ENCODE measurements at places on chromosomes 5 and 9. TPM values are rescaled to one million over a fixed set of nuclear protein-coding genes. Genes with fewer than 3 reads are reported as not detected.

GRCh38 chr9:136578915-136579649, 33.2 kb upstream of the NOTCH1 start:
- peaks cover 23% of the 10 kb centered on the region for H3K4me1 ChIP-seq
- no peaks in the 10 kb centered on the region for H3K36me3 ChIP-seq

- H3K4me3 ChIP-seq = no peak overlapping the region
- no peaks in the 10 kb centered on the region for H3K4me1 ChIP-seq
- H3K27ac ChIP-seq = no peak overlapping the region
- no peaks in the 10 kb centered on the region for H3K36me3 ChIP-seq
- no peak for DNase-seq
Measured at GRCh38 chr5:132540764-132541163, 2.6 kb downstream of the IL5 start.

DNA sequence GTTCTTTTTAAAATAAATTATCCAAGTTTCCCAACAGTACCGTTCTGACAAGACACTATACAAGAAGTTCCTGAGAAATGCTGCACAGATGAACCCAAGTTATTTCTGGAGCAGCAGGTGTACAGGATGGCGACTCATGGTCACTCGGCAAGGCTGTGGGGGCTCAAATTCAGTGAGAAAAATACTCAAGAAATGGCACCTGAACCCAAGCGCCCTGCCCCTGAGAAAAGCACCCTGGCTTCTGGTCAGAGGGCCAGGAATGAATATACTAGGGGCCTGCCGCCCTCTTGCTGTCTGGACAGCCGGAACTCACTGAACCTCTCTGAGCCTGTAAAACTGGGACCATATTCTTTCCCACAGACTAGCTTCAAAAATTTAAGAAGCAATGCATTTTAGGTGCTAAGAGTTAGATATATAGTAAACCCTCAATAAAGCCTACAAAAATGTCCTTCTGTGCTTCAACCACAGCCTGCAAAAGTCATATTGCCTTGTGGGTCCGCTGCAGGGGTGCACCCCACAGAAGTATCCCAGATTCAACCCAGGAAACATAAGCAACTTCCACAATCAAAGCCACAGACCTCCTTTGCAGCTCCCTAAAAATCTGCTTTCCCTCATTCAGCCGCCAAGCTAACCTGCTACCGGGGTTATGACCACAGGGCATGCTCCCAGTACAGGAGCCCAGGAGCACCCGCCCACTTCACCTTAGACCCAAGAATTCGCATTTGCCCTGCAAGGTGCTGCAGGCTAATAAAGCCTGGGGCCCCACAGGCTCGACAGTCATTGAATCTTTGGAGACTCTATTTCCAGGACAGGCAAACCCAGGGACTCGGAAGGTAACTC, 1.4 kb downstream of the RAPGEF1 start:
- no peaks in the 10 kb centered on the region for H3K27me3 ChIP-seq
- H3K4me1 ChIP-seq = peaks cover 51% of the 10 kb centered on the region
- H3K36me3 ChIP-seq = peaks cover 5% of the 10 kb centered on the region
- H3K27ac ChIP-seq = peak overlapping the region; percentile 69
- H3K4me3 ChIP-seq = peak overlapping the region; percentile 69
- no peak for DNase-seq

The DCAF12 gene
- total RNA-seq = 18.2 TPM

GRCh38 chr5:67437905-67438845, 241.6 kb upstream of the CD180 start:
- DNase-seq = peak; percentile 71
- H3K27me3 ChIP-seq = no peaks in the 10 kb centered on the region
- no peaks in the 10 kb centered on the region for H3K4me1 ChIP-seq
- H3K36me3 ChIP-seq = no peaks in the 10 kb centered on the region
- H3K27ac ChIP-seq = no peak overlapping the region
- H3K4me3 ChIP-seq = no peak overlapping the region

- no peaks in the 10 kb centered on the region for H3K36me3 ChIP-seq
- H3K4me1 ChIP-seq = no peaks in the 10 kb centered on the region
- no peak overlapping the region for H3K4me3 ChIP-seq
- no peaks in the 10 kb centered on the region for H3K27me3 ChIP-seq
- peak; percentile 80 for DNase-seq
- H3K27ac ChIP-seq = no peak overlapping the region
Measured at GRCh38 chr9:131747352-131747751, 7.5 kb upstream of the RAPGEF1 start.

DNA sequence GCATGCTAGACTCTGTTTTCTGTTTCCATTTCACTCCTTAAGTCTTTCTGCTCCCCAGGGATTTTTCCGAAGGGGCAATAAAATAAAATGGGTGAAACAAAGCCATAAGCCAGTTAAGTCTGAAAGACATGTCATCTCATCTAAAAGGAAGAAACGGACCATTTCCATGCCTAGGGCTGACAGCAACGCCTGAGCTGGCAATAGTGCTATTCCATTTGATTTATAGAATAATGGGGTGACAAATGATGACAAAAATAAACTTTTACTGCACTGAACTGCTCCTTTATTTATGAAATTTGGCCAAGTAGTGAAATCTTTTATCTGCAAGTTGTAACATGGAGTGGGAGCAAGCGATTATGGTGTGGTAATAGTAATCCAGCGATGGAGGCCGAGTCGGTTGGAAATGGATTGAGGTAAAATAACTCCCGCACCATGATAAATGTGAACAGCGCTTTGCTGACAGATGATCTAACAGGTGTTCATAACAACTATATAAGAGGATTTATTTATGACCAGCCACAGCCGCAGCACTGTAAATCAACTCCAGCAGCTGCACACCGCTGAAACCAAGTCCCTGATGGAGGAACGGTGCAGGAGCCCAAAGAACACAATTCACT, 219.8 kb upstream of the TBCA start:
- no peaks in the 10 kb centered on the region for H3K27me3 ChIP-seq
- peaks cover 32% of the 10 kb centered on the region for H3K4me1 ChIP-seq
- no peak overlapping the region for H3K4me3 ChIP-seq
- peak; percentile 60 for DNase-seq

DNA sequence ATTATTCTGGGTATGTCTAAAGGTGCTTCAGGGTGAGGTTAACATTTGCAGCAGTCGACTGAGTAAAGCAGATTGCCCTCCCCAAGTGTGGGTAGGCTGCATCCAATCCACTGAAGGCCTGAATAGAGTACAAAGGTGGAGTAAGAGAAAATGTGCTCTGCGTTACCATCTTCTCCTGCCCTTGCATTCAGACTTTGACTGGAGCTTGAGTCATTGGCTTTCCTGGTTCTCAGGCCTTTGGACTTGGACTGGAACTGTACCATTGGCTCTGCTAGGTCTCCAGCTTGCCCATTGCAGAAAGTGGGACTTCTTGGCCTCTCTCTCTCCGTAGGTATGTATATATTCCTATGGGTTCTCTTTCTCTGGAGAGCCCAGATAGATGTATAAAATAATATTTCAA, 120.9 kb upstream of the CNTLN start:
- H3K27me3 ChIP-seq = no peaks in the 10 kb centered on the region
- no peak for DNase-seq
- no peaks in the 10 kb centered on the region for H3K36me3 ChIP-seq
- no peak overlapping the region for H3K4me3 ChIP-seq
- H3K27ac ChIP-seq = no peak overlapping the region

- H3K4me1 ChIP-seq = no peaks in the 10 kb centered on the region
- no peaks in the 10 kb centered on the region for H3K36me3 ChIP-seq
- H3K27me3 ChIP-seq = no peaks in the 10 kb centered on the region
- no peak overlapping the region for H3K27ac ChIP-seq
- H3K4me3 ChIP-seq = no peak overlapping the region
Measured at GRCh38 chr5:157778121-157778805, 34.8 kb downstream of the LSM11 start.

GRCh38 chr9:116174347-116174746, 20.8 kb downstream of the PAPPA start:
- H3K4me3 ChIP-seq = no peak overlapping the region
- no peak for DNase-seq
- no peaks in the 10 kb centered on the region for H3K27me3 ChIP-seq

GRCh38 chr9:127318651-127319167, 54.1 kb downstream of the GARNL3 start:
- H3K4me1 ChIP-seq = no peaks in the 10 kb centered on the region
- H3K36me3 ChIP-seq = peaks cover 40% of the 10 kb centered on the region
- no peak overlapping the region for H3K4me3 ChIP-seq
- no peak overlapping the region for H3K27ac ChIP-seq

GRCh38 chr5:100872408-100873190, 30.5 kb downstream of the ST8SIA4 start:
- no peaks in the 10 kb centered on the region for H3K36me3 ChIP-seq
- DNase-seq = no peak
- no peak overlapping the region for H3K27ac ChIP-seq
- no peaks in the 10 kb centered on the region for H3K27me3 ChIP-seq
- no peaks in the 10 kb centered on the region for H3K4me1 ChIP-seq
- H3K4me3 ChIP-seq = no peak overlapping the region

GRCh38 chr9:88596376-88596775, 61.4 kb downstream of the NXNL2 start:
- H3K4me1 ChIP-seq = peaks cover 3% of the 10 kb centered on the region
- no peak overlapping the region for H3K27ac ChIP-seq
- no peak overlapping the region for H3K4me3 ChIP-seq
- no peaks in the 10 kb centered on the region for H3K27me3 ChIP-seq

GRCh38 chr9:13513286-13513685, 233.8 kb upstream of the MPDZ start:
- H3K27me3 ChIP-seq = no peaks in the 10 kb centered on the region
- peak; percentile 99 for DNase-seq
- no peaks in the 10 kb centered on the region for H3K36me3 ChIP-seq
- H3K27ac ChIP-seq = peak overlapping the region; percentile 94
- peaks cover 17% of the 10 kb centered on the region for H3K4me1 ChIP-seq

Measured in muscle of leg (tissue), 16 donors.